ENCODE measurements at places on chromosomes 4 and X. TPM values are rescaled to one million over a fixed set of nuclear protein-coding genes. Genes with fewer than 3 reads are reported as not detected.

GRCh38 chr4:75054078-75054477 is 121.2 kb downstream of the PARM1 start:
- no peak for DNase-seq

DNA sequence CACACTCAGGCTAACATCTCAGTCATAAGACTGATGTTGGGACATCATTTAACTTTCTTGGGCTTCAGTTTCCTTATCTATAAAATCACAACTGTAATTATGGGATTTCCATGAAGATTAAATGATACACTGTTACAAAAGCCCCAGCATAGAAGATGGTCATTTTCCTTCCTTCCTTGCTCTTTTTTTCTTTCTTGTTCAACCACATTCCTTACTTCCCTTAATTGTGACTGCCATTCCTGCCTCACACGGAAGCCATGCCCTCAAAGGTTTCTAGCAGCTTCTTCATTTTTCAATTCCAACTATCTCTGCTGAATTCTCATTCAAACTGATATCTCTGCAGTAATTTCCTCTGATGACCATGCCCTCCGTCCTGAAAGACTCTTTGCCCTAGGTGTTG is 311.8 kb downstream of the PPP3CA start:
- no peak for DNase-seq

DNA sequence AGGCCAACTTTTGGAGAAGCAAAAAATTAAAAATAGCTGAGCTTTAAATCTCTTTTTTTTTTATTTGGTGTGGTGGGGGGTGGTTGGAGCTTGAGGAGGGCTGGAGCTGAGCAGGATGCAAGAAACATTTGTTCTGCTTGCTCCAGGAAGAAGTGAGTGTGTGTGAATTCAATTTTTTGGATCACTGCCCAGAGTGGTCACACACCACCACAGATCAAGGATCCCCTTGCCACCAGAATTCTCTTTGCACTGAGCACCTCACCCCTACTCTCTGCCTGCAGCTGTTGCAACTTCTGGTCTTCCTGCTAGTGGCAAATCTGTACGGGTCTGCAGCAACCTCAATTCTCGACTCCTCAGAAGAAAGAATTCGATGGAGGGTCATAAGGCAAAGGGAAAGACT is 19.9 kb upstream of the PLP1 start:
- DNase-seq: no peak

DNA sequence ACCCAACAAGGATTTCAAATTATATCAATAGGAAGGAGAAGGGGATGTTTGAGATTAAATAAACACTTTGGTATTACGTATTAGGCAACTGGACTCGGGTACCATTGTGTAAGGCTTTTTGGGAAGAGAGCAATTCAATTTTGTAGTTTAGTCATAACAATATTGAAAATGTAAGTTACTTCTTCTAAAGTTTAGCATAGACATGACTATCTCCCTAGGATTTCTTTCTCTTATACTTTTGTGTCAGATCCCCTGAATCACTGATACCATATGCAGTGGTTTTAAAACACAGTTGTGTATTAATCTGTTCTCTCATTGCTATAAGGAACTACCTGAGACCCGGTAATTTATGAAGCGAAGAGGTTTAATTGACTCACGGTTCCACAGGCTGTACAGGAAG is 123.8 kb upstream of the FAM9C start:
- no peak for DNase-seq

DNA sequence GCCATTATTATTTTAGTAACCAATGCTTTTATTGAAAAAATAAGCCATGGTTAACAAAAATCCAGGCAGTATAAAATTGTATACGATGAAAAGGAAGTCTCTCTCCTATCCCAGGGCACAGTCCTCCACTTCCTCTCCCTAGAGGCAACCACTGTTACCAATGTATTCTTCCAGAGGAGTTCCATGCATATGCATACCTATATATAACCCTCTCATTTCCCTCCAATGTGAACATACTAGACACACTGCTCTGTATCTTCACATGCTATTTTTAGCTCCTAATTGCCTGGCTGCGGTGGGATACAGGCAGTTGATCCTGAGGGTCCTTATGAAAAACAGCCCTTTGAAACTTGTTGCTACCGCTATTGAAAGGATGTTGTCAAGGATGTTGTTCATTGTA is 33.8 kb downstream of the PRPS1 start:
- DNase-seq: no peak

DNA sequence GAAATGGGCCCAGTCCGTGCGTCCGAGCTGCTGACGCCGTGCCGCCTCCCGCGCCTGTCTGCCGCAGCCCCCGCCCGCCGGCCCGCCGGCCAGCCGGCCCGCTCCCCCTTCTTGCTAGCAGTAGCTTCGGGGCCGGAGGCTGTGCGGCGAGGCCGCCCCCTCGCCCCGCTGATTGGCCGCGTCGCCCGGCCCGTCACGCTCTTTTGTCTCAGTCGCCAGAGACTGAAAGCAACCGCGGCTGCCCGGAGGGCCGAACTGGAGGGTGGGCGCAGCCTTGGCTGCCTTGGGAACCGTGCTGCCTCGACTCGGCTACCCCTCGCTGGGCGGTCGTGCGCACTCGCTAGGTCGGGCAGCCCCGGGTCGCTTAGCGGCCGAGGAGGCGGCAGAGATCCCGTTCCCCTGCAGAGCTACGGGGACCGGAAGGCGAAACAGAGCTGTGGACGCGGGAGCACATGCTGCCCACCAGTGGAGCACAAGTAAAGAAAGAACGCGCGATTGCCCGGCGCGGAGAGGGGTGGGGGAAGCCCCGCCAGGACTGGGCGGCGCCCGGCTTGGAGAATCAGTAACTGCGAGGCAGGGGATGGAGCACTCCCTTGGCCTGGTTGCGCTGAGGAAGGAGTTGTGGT is at the start of gene ZCCHC18:
TSS of gene ZCCHC18 (plus strand) at position 198 of the 626 bp plus-strand sequence. CDS start 1,589 bp downstream, outside the sequence.
- peak; percentile 83 for DNase-seq

GRCh38 chr4:41451961-41452360 is 86.0 kb upstream of the LIMCH1 start:
- DNase-seq: no peak

- DNase-seq: no peak
Observed at GRCh38 chr4:3783693-3784306, 17.6 kb downstream of the ADRA2C start.

DNA sequence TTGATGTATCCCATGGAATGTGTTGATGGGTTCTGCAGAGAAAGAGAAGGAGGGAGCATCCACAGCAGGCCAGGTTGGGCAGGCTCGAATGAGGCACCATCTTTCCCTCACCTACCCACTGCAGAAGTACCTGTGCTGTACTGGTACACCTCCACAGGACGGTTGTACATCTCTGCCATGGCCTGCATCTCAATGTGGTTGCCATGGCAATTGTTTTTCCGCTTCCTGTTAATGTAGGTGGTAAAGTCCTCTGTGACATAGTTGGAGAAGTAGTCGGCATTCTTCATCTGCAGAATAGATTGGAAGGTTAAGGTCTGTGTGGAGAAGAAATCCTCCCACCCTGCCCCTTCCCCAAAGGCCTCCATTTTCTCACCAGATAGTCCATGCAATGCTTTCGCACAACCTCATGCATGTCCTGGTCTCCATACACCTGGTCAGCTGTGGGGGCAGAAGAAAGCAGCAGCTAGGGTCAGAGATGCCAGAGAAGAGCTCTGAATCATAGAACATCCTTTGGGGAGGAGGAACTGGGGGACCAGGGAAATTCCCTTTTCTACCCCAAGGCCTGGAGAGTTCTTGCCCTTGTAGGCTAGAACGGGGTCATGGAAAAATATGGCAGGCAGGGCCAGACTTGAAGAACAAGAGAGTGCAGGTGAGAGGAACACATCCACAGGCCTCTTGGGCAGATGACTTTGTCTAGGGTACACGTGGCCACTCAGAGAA is 15.9 kb upstream of the PIM2 start:
- DNase-seq: no peak

GRCh38 chrX:39752815-39753214 is 344.9 kb downstream of the BCOR start:
- DNase-seq: no peak

DNA sequence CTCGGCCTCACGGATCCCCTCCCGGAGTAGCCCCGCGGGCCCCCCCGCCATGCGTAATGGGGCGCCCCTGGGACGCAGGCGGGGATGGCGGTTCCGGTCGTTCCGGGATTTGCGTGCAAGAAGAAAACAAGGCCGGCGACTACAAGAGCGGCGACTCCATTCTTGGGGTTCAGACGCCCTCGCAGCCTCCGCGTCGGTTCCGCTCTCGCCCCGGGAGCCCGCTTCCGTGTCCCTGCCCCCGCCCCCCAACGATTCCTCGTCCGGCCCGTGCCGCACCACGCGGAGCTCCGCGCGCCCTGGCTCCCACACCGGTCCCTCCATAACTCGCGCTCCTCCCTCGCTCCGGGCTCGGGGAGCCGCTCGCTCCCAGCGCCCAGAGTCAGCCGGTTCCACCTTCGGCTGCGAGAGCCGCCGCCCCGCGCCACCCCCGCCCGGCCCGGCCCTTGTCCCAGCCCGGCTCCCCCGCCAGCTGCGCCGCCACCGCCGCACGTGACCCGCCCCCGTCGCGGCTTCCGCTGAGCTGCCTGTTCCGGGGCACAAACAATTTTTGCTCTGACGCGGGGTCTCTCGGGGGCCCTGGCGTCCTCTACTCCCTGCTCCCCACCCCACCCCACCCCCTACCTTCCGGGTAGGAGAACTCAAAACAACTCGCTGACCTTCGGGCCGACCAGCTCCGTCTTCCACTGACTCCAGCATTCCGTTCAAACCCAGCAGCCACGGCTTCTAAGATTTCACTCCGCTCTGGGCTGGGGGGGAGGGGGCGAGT is 78.8 kb upstream of the BCOR start:
- DNase-seq: peak; percentile 93

DNA sequence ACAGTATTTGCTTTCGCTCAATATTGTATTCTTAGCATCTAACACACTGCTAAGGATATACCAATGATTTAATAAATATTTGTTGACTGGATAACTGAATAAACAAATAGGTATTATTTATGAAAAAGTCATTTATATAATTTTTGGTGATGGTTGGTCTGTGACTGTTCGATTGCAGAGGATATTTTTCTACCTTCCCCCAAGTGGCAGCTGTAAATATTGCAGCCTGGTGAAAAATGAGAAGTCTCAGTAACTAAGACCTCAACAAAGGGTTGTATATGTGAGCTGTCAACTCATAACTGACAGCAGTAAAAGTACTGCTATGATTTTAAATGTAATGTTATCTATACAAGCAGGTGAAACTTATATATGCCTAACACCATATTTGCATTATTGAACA is 36.0 kb downstream of the HTR2C start:
- DNase-seq: no peak

DNA sequence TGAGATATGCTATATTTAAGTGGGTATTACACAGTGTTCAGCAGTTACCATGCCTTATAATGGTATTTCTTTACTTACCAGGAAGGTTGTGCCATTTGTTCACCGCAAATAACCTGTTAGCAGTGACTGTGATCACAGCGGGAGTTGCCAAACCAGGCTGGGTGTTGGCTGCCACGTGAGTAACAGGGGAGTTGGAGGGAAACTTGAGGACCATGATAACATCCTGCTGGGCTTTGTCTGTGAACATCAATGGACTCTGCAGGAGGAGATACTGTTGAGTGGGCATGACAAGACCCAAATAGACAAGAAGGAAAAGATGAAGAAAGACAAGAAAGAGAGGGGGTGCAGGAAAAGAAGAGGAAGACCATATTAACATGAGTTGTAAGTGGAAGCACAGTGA is 242.9 kb downstream of the DCLK2 start:
- no peak for DNase-seq

DNA sequence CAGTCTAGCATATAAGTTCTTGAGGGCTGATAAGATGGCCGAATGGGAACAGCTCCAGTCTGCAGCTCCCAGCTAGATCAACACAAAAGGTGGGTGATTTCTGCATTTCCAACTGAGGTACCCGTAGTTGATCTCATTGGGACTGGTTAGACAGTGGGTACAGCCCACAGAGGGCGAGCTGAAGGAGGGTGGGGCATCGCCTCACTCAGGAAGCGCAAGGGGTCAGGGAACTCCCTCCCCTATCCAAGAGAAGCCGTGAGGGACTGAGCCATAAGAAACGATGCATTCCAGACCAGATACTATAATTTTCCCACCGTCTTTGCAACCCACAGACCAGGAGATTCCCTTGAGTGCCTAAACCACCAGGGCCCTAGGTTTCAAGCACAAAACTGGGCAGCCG is 109.0 kb downstream of the RPS6KA6 start:
- DNase-seq: no peak

DNA sequence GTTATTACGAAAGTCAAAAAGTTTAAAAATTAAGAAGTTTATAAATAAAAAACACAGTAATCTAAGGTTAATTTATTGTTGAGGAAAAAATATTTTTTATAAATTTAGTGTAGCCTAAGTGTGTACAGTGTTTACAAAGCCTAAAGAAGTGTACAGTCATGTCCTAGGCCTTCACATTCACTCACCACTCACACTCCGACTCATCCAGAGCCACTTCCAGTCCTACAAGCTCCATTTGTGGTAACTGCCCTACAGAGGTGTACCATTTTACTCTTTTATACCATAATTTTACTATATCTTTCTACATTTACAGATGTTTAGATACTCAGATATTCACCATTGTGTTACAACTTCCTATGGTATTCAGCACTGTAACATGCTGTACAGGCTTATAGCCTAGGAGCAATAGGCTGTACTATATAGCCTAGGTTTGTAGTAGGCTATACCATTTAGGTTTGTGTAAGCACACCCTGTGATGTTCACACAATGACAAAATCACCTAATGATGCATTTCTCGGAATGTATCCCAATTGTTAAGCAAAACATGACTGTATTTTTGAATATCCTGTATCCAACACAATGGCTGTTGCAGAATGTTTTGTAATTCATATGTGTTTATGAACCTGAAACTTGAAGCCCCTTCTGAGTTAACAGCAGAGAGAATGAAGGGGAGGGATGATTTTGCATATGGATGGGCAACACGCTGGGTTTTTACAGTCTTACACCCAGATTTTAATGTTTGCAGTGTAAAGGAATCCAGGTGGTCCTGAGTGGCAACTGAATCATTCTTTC is 3.1 kb downstream of the PPBP start:
- DNase-seq: no peak

DNA sequence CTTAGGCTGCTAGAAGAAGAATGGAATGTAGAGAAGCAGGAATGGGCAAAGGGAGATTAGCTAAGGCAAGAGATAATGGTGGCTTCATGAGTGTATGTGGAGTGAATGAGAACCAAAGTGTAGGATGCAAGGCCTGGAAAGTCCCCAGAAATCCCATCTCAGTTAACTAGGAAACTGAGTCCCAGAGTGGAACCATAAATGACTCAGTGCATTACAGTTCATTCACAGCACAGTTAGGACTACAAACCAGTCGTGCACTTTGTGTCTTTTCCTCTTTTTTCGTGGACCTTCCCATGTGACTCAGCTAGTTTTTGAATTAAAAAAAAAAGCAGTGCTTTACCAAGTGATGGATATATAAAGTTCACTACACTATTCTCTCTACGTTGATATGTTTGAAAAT is 27.7 kb upstream of the REST start:
- no peak for DNase-seq

GRCh38 chr4:105170711-105171110 is 24.0 kb downstream of the TET2 start:
- no peak for DNase-seq

- DNase-seq: no peak
Observed at GRCh38 chrX:119672426-119672825, 20.5 kb downstream of the SEPTIN6 start.

Gene TMPRSS11F
- total RNA-seq: not detected

Gene PLAC8
- total RNA-seq: 3.8 TPM

Gene CENPVL2
- total RNA-seq: not detected

Gene GATA1
- 0.42 TPM for total RNA-seq

Gene ERCC6L
- 0.05 TPM for total RNA-seq

All from posterior vena cava (tissue), 2 donors.